Kidney epithelial cell (primary cell): ENCODE measurements at places on chromosomes 7 and 10. TPM values are rescaled to one million over a fixed set of nuclear protein-coding genes. Genes with fewer than 3 reads are reported as not detected.

NEUROD6 gene
- total RNA-seq = not detected in 2 replicates

DNA sequence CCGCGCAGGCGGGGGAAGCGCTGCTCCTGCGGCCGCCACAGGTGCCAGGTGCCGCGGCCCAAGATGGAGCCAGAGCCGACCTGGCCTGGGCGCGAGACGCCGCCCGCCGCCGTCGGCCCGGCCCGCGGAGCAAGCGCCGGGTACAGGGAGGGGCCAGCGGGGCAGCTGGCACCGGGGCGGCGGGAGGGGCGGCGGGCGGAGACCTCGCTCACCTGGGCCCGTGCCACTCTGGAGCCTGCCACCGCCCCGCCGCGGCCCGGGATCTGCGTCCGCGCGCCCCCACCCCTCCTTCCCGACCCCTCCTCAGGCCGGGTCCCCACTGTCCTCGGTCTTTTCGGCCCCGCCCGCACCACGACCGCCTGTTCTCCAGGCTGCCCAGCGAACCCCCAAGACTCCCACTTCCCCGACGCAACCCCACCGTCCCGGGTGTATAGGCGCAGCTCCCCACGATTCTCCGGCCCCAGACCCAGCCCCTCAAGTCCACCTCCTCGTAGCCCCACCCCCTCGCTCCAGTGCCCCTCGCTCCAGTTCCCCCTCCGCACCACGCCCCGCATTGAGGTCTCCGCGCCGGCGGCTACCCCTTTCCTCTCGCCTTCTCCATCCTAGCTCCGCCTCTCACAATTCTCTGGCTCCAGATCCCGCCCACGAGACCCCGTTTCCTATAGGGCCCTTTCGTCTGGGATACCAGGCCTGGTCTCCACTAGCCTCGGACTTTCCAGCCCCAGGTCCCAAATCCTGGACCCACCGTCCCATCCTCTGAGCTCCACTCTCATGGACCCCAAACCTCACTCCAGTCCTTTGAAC, at the start of gene GPRIN2:
TSS of gene GPRIN2 (minus strand) at position 144 of the 804 bp plus-strand sequence. CDS start 5,922 bp downstream, outside the sequence.
- DNase-seq = no peak

ACSL5 gene
- total RNA-seq = 0.55 and 1.5 TPM in 2 replicates

DNA sequence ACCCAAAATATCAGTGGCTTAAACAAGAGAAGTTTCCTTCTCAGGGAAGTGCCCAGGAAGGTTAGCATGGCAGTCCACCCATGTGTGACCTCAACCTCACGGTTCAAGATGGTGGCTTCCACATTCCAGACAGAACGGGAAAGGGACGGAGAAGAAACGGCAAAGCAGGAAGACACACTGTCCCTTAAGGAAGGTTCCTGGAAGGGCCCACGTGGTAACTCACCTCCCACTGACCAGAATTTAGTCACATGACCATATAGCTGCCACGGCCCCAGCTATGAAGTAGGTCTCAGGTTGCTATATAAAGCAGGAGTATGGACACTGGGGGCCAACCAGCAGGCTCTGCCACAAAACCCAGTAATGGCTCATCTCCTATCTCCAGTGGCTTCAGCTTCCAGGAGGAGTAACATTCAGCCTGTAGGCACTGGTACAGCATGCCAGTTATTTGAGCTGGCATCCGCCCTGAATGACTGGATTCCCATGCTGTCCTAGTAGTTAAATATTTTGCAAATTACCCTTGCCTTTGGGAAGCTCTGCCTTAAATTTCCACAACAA, 278.5 kb upstream of the KLF14 start:
- DNase-seq = no peak

- no peak for DNase-seq
Observed at GRCh38 chr7:67413670-67414069, 417.0 kb downstream of the TYW1 start.

DNA sequence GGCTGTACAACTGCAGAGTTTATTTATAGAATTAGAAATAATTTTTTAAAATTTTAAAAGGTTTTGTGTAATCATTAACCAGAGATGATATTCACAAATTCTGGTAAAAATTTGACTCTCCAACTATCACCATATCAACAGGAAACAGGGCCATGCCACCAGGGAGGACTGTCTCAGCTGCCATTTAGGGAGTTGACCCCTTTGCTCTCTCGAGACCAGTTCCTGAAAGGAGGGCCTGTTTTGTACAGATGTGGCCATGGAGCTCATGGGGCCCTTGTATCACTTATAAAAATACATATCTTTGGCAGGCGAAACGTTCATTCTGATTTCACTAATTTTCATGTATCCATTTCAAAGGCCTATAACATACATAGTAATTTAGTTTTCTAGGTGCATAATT, 20.3 kb downstream of the H2AZ2 start:
- no peak for DNase-seq

DNA sequence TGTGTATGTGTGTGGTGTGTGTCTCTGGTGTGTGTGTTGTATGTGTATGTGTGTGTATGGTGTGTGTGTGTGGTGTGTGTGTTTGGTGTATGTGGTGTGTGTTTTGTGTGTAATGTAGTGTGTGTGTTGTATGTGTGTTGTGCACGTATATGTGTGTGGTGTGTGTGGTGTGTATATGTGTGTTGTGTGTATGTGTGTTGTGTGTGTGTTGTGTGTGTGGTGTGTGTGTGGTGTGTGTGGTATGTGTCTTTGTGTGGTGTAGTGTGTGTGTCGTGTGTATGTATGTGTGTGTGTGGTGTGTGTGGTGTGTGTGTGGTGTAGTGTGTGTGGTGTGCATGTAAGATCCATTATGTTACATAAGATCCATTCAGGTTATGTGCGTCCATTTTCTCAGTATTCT, 21.9 kb upstream of the VIPR2 start:
- no peak for DNase-seq

FEZF1 gene
- not detected in 2 replicates for total RNA-seq

AOC1 gene
- total RNA-seq = 0.68 and 1.0 TPM in 2 replicates

GALNT17 gene
- total RNA-seq = 3.3 and 5.0 TPM in 2 replicates

TMEM229A gene
- total RNA-seq = not detected in 2 replicates

DNA sequence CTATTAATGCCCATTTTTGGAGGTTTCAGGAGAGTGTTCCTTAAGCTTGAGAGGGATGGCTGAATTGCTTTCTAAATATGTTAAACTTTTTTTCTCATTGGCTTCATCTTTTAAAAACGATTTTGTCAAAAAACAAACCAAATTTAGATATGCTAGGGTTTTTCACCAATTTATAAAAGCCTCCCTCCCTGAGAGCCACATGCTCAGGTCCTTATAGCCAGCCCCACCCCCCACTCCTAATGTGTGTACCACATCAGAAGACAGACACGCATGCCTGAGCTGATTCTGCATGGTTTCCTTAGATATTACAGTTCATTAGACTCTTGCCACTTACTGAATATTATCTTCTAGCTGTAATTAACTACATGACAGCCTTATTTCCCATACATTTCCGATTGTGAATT, 2.0 kb downstream of the CUL1 start:
- no peak for DNase-seq

SOSTDC1 gene
- total RNA-seq = 0.08 TPM in 1 of 2 replicates, not detected in the other

GRCh38 chr7:113232885-113233284, 114.5 kb upstream of the SMIM30 start:
- DNase-seq = no peak

DNA sequence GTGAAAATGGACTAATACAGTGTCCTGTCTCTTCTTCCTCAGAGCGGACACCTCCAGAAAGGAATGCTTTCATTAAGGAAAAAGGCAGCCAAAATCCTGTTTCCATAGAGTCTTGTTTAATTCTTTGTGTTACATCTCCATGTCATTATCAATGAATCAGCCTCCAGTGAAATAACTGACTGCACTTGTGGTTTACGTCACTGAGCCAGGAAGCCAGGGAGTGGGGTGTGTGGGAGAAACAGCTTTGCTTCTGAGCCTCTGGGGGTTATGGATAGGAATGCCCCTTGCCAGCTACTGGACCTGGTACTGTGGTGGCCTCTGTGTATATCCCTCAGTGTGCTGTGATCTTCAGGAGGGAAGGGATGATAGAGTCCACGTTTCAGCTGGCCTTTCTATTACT, 416.8 kb downstream of the GALNT17 start:
- DNase-seq = no peak

DNA sequence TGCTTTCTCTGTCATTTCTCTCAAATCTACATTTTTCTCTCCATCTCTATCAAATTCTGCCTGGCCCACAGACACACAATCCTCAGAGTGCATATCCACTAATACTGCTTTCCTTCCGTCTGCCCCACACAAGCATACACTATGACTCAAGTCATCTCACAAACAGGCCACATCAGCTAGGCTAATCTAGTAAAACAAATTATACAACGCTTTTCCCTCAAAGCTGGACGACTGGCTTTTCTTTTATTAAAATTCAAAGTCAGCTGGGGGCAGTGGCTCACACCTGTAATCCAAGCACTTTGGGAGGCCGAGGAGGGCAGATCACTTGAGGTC, 161.1 kb downstream of the FAM107B start:
- DNase-seq = no peak

DNA sequence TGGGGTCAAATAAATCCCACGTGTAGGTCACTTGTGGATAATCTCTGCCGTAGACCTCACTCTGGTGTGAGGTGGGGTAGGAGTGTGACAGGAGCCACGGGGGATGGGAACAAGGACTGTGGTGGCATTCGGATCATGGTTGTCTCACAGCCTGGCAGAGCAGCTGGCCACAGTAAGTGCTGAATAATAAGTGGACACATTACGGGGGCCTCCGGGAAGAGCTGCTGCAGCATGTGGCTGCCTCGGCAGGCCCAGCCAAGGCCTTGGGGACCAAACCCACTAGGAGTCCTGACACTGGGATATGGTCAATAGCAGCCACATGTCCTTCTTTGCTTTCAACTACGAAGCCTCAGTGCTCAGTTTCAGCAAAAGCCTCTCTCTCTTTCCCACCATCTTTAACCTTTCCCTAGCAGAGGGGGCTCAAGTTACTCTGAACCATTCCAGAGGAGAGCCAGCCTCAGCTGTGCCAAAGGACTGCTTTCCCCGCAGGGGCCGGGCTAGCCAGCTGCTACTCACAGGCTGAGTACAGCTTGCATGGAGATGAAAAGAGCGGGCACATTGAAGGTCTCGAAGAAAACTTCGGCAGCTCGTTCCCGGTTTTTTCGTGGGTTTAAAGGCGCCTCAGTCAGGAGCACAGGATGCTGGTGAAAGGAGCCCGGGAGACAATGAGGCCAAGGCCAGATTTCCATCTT, 17.3 kb downstream of the ACTR1A start:
- no peak for DNase-seq

GRCh38 chr7:43232366-43232765, 119.9 kb downstream of the HECW1 start:
- DNase-seq = no peak

DNA sequence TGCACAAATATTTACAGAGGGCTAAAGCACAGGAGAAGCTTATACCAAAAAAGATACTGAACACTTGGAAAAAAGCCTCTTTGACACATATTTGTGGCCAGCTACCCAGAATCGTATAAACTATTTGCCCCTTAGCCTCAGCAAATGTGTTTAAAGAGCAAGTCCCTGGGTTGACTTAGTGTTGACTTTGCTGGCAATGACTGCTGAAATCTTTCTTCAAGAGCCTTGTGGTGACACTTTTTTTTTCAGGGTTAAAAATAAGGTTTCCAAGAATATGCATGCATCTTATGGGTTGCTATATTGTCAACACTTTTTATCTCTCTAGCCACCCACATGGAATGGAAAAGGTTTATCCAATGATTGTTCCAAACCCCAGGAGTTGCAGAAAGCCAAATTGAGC, 14.9 kb upstream of the PLEKHS1 start:
- DNase-seq = no peak

GHRHR gene
- total RNA-seq = not detected in 2 replicates

STEAP1B gene
- total RNA-seq = not detected in 2 replicates

- DNase-seq = peak; percentile 49
Observed at GRCh38 chr7:104926601-104927041, 87.4 kb upstream of the KMT2E start.

- no peak for DNase-seq
Observed at GRCh38 chr10:88987243-88987725, 3.3 kb upstream of the FAS start.

- no peak for DNase-seq
Observed at GRCh38 chr7:44531421-44532380, 9.4 kb downstream of the NPC1L1 start.

SPDYE2 gene
- total RNA-seq = not detected in 2 replicates

PKD2L1 gene
- not detected in 2 replicates for total RNA-seq

NACAD gene
- total RNA-seq = 4.9 and 6.9 TPM in 2 replicates

DNA sequence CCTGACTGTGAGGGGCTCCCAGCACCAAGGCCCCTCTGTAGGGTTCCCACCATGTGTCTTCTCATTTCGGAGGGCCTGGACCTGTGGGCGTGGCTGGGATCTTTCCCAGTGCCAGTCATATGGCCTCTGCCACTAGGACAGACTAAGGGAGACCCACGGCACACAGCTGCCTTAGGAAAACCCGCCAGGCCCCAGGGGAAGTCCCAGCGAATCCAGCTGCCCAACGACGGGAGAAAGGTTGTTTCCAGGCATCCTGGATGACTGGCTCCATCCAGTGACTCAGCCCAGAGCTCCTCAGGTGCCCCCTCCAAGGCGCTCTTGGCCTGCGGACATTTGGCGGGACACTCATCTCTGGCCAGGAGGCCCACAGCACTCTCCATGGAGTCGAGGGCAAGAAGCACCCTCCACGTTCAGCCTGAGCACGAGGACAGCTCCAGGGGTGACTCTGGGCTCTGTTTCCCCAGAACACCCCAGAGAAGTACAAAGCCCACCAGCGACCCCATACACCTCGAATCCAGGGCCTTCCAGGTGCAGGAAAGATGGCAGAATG, 39.9 kb downstream of the PWWP2B start:
- peak; percentile 14 for DNase-seq

DNA sequence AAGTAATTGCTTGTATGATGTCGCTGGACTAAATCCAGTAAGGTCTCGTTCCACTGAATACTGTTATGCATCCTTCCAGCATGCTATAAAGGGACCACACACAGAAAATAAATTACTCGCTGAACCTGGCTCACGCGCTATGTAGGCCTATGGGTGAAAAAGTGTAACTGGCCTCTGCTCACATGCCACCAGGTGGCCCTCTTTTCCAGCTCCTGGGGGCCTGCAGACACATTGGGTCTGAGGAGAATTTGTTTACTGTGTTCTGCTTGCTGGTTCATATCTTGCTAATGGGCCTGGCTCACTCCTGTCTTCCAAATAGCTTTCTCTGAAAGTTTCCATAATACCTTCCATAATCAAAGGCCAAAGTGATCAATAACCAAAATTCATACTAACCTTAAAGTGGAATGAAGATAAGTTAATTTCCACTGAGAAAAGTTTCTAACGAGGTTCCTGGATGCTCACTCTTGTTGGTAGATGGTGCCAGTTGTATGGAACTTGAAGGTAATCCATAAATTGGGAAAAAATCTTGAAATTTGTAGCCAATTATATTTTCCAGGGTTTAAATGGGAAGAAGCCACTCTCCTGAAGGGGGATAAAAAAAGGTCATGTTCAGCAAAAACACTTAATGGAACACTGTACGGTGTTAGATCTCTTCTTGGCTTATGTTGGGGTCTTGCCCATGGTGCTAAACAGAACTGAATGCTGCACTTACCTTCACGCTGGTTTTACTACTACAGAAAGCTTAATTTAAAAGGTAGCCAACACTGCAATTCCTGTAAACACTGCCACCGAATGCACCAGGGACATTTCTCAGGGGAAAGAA, 27.0 kb upstream of the ZPBP start:
- DNase-seq = no peak

HSPA12A gene
- 11.4 and 13.7 TPM in 2 replicates for total RNA-seq

GRCh38 chr10:11670381-11670780, 58.9 kb upstream of the USP6NL start:
- no peak for DNase-seq
